COR-L47 (cell line): ENCODE measurements at places on chromosomes 7 and 10.

DNA sequence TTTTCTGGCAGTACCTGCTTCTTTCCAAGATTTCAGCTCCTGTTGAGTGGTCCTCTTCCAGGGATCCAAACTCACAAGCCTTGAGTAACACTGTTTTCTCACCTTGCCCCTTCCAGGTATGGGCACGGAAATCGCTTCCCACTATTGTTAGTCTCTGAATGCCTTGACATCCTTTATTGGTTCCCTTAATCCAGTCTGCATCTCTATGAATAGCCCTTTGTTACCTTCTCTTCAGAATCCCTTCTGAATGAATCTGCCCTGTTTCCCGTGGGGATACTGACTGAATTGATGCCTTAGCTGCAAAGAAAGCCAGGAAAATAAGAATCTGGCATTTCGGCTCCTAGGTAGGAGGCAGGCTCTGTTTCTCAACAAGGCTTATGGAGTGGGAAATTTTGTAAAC lies 467.7 kb downstream of the PLXNA4 start:
- DNase-seq: no peak

- no peak for DNase-seq
These were observed 81.9 kb downstream of the BMPER start for GRCh38 chr7:33986951-33987947.

DNA sequence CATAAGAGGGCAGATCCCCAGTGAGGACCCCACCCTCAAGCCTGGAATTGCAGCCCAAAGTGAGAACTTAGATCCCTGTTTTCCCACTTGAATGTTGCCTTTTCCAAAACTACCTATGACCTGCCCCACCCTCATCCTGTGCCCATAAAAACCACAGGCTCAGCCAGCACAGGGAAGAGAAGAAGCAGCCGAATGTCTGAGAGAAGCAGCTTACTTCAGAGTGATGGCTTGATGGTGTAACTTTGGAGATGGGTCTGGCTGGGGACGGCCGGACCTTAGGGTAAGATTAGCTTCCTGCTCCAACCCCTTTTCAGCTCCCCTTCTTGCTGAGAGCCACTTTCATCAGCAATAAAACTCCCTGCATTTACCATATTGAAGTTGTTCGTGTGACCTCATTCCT lies 5.7 kb downstream of the SLC25A40 start:
- no peak for DNase-seq

- no peak for DNase-seq
These were observed 625.8 kb upstream of the SORCS1 start for GRCh38 chr10:107790271-107790670.

DNA sequence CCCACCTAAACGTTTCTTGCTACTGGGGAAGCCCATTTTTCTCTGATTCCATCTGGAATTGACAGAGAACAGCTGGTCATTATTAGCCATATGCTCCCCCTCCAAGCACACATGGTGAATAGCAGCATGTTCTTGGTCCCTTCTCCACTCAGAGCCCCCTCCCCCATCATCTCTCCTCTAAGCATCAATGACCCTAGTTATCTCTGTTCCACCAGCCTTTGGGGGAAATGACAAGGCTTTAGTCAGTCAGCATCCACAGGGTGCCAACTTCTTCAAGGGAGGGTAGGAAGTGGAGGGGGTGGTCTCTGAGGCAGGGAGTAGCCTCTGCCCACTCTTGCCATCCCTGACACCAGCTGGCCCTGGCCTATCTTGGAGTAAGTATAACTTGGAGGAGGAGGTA lies 163.1 kb downstream of the UBE2H start:
- DNase-seq: no peak

DNA sequence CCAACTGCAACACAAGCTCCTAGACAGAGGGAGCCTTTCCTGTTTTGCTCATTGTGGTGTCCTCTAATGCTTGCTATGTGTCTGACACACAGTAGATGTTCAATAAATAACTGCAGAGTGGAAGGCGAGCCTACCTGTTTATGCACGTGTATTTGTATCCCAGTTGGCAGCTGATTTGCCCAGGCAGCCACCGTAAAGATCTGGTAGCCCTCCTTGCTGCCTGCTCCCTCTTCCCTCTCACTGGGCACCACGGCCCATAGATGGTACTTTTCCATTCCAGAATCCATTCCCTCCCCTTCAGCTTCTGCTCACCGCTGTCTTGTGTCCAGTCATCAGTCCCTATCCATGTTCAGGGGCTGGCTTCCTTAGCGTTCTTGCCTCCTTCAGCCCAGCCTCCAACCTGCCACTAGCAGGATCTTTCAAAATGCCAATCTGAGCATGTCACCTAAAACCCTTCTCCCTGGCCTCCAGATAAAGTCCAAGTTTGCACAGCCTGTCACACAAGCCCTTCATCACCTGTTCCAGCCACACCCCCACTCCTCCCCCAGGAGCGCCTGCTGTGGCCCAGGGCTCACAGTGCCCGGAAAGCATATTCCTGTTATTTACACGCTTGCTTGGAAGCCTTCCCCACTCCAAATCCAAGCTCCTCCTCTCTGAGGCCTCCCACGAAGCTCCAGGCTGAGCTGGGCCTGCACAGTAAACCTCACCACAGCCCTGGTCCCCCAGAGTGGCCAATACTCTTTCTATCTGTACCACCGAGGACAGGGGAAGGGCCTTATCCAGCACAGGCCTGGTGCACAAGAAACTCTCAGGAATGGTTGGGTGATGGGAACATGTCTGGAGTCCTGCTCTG lies 21.0 kb downstream of the ZCCHC24 start:
- no peak for DNase-seq

DNA sequence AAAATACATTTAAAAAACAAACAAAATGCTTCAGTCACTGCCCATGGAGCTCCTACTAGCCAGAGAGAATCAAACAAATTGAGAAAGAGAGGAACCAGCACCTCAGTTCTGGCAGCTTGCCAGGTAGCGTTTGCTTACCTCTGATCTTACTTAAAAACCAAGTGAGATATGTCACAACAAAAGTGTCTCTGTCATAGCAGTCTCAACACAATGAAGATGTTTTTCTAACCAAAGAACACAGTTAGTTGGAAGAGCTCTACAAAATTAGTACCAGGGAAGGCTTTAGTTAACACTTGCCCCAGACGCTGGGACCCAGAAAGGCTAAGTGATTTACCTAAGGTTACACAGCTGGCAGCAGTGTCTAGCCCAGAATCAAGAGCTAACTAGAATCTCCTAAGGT lies 3.4 kb downstream of the DOCK4 start:
- DNase-seq: peak; percentile 52

DNA sequence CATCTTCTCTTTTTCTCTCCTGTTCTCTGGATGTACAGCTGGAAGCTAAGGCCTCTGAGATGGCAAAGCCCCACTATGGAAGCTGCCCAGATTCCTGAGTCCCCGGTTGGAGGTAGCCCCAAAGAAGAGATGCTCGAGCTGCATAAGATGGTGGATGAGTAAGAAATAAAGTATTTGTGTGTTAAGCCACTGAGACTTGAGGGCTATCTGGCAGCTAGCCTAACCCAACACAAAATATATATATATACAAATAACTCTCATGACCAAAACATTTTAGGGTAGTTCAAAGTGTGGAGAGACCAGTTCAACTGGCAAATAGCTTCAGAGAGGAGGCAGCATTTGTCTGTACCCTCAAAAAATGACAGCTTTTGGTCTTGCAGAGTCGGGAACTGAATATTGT lies 72.4 kb upstream of the PDE1C start:
- no peak for DNase-seq

DNA sequence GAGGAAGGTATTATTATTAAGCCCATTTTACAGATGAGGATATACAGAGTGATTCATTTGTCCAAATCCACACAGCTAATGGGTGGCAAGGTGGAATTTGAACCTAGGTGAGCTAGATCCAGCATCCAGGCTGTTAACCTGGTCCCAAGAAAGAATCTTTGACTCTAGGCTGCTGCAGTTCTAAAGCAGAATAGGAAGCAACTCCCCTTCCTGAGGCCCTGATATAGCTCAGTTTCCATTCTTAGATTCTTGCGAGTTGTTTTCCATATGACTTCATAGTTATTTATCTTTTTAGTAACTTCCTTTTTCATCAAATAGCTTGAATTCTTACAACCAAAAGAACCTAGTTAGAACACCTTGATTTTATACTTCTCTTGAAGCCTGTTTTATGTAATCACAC lies 24.1 kb upstream of the ZC3HAV1L start:
- DNase-seq: no peak

- DNase-seq: peak; percentile 47
These were observed 16.9 kb upstream of the STMP1 start for GRCh38 chr7:135645296-135645904.

DNA sequence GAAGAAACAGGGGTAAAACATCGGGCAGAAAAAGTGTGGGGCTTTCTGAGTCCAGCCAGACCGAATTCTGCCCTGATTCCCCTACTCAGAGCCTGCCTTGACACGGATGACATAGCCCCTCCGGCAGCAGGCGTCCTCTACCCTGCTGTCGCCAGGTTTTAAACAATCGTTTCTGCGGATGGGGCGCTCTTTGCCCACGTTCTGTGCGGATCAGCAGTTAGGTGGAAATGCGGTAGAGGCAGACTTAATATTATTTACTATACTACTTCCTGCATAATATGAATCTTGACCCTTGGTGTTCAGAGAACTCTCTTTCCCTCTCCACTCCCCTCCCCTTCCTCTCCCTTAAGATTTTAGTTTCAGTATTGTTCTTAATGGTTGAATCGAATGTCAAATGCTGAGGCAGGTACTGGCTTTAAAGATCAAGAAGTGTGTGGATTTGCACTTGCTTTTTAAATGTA lies 2.4 kb downstream of the GATA3 start:
- no peak for DNase-seq

DNA sequence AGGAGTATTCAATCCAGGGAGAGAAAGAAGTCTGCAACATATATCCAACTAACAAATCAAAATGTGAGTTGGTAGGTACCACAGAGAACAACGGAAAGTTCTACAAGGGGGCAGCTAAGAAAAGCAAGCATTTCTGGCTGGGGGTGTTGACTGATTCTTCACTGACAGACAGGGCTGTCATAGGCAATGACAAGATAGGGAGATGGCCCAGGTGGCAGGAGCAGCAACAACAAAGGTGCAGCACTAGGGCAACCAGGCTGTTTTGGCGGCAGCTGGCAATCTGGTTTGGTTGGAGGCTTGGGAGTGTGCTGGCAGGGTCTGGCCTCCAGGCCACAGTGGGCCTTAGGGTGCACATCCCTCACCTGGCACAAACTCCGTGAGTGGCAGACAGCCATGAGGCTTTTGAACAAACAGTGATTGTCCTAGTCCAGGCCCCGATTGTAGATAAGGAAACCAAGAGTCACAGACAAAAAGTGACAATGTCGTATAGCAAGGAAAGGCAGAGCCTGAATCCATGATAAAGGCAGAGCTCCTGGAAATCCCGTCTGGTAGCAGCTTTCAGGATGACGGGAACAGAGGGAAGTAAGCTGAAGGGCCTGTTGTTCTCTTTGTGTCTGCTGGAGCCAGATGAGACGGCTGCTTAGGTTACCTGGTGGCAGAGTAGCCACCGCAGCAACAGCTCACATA lies 28.4 kb downstream of the DPCD start:
- DNase-seq: no peak

- DNase-seq: no peak
These were observed 26.1 kb upstream of the ADD3 start for GRCh38 chr10:109981650-109982049.

DNA sequence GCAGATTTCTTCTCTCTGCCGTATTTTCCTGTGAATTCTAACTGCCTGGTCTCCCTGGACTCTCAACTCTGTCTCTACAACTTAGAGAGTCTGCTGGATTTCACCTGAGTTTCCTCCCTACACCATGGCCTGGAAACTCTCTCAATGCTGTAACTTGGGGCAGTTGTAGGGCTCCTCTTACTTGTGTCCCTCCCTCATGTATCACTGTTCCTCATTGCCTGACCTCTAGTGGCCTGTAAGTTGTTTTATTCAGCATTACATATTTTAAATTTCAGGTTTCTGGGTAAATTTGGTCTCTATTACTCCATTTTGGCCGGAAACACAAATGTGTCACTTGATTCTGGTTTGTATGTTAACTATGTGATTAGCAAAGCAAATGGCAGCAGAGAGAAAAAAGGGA lies 70.9 kb downstream of the DYNC1I1 start:
- DNase-seq: no peak

DNA sequence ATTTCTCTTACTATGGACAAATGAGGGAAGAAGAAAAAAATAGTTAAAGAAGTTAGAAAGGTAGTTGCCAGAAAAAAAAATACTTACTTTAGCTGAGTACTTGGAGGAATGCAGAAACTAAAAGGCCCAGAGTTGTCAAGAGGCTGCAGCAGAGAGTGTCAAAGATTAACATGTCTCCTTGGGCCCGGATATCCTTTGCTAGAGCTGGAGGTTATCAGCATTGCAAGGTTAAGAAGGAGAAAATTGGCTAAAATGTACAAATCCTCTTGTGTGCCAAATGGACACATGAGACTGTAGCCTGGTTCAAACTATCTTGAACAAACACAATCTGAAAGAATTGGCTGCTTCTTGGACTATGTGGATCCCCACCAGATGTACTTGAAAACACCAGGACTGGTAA lies 377.0 kb downstream of the SEMA3D start:
- no peak for DNase-seq

DNA sequence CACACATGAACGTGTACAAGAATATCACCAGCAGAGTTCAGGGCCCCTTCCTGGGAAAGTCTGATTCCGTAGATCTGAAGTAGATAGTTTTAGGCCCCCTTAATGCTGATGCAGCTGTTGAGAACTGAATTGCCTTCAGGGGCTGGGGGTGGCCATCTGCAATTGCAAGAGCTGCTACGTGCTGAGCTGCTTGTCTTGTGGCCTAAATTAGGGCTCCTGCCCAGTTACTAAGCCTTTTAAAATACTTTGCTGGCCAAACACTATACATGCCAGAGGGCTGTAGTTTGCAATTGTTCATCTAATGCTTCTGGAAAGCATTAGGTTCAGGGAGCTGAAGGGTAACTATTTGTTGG lies 71.7 kb downstream of the TMEM178B start:
- no peak for DNase-seq

DNA sequence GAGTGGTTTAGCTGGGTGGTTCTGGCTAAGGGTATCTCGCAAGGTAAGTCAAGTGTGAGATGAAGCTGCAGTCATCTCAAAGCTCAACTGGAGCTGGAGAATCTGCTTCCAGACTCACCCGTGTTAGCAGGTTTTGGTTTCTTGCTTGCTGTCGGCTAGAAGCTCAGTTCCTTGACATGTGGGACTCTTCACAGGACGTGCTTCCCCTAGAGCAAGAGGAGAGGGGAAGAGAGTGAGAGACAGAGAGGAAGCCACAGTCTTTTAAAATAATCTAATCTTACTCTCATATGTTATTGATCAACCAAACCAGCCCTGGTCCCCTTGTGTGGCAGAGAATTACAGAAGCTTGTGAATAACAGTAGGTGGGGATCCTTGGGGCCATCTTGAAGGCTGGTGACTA lies 199.5 kb downstream of the REEP3 start:
- no peak for DNase-seq
